ENCODE measurements at places on chromosomes 7 and 10. TPM values are rescaled to one million over a fixed set of nuclear protein-coding genes. Genes with fewer than 3 reads are reported as not detected.

- no peak for DNase-seq
Observed at GRCh38 chr10:20017961-20018360, 201.7 kb downstream of the PLXDC2 start.

Gene AMZ1
- 0.28 TPM for polyA plus RNA-seq

DNA sequence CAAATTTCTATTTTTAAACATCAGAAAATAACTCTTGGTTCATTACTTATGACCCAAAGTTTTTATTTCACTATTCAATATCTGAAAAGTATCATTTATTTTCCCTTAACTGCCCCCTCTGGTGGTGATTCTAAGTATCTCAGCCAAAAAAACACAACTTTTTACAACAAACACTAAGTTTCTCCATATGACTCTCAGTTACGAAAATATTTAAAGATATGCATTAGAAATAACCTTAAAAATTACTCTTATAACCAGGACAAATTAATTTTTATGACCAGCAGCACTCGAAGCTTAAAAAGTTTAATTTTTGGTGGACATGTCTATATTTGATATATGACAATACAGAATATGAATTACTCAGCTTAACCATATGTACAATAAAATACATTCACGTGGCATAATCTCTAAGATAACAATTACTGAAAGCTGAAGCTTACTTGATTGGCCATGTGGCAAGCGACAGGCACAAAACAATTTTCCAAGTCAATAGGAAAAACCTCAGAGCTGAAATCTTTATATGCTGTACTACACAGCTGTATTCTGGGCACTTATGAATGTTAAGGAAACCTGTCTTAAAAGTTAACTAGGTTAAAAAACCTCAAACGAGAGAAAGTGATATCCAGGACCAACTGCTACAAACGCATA lies 2.3 kb downstream of the HNRNPA2B1 start:
- peak; percentile 31 for DNase-seq

GRCh38 chr7:35551321-35552081 lies 143.4 kb downstream of the HERPUD2 start:
- DNase-seq: no peak

Gene HILPDA
- 30.7 TPM for polyA plus RNA-seq

Gene PRKG1
- polyA plus RNA-seq: 12.4 TPM

All from right lung (tissue), 10 donors.